ENCODE measurements at places on chromosomes 2 and 18.

GRCh38 chr18:55318951-55319441 is 269.0 kb downstream of the TCF4 start:
- no peak for DNase-seq

DNA sequence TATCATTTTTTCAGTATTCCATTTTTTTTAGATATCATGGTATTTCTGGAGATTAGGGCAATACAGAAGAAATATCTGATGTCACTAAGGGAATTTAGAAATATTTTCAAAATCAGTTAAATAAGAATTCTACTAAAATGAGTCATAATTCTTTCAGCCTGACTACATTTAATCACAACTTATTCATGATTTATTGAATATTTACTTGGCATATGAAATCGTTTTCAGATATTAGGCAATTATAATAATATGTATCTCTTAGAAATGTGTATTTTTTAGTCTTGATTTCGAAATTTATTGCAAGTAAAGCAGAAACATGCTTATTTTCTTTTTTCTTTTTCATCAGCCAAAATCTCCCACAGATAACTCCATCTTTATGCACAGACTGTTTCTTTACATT is 142.2 kb downstream of the CCDC102B start:
- no peak for DNase-seq

GRCh38 chr2:38406597-38407110 is 29.6 kb upstream of the ATL2 start:
- DNase-seq = no peak

DNA sequence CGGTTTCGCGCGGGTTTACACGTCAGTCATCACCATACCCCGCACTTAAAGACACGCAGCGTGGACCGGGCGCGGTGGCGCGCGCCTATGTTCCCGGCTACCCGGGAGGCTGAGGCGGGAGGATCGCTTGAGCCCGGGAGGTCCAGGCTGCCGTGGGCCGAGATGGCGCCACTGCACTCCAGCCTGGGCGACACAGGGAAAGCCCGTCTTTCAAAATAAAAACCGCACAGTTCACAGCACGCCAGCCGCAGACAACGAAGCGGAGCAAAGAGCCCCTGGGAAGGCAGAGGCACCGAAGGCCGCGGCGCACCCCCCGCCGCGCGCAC is 328 bp downstream of the DTYMK start:
- DNase-seq = no peak

DNA sequence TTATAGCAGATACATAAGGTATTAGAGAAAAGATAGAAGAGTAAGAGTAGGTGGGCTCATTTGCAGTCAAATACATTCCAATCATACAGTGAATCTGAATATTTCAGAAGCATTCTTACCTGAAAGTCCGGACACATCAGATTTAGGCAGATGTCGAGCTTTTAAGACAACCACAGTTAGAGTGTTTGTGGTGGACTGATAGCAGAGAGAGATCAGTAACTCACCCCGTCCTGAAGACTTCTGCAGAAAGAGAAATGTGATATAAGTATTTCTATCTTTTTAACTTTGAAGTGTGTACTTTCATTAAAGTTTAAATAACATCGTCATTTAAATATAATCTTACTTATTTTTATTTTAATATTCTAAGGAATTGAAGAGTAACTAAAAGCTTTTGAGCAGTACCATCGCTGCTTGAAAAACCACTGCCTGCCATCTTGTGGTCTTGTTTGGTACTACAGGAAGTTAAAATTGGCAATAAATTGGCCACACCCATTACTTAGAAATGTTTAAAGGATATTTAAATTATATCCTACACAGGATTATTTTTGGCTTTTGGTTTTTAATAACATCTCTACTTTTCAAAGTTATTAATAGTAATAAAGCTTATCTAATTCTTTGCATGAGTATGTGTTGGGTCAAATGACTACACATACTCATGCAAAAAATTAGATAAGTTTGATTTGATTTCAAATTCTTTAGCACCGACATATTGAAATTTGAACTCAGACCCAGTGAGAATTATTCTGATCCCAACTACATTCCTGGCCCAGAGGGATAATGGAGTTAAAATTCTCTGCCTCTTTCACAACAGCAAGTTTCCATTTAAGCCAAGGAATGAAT is 5.5 kb downstream of the SYT4 start:
- DNase-seq = peak; percentile 33

DNA sequence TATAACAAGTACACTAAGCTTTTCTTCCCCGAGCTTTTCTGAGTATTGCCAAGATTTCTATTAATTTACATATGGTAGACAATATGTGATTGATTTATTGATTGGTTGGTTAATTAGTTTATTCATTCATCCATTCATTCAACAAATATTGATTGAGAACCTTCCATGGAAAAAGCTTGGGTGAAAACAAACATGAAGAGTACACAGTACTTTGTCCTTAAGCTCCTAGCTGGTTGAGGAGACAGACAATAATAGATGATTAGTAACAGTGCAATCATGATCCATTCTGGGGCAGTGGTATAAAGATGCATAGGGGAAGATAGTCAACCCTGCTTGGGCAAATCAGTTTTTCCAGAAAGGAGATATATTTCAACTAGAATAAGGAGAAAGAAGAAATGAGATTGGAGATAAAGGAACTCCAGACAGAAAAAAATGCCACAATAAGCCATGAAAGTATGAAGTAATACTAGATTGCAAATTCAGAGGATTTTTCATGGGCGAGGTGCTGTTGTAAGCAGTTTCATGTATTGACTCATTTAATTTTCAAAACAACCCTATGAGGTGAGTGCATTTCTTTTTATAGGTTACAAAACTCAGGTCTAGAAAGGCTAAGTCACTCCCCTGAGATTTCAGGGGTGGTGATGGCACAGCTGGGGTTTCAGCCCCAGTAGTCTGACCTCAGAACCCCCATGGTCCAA is 129.5 kb downstream of the RND3 start:
- DNase-seq = no peak

GRCh38 chr2:85286918-85287317 is 40.9 kb downstream of the TGOLN2 start:
- DNase-seq = no peak

DNA sequence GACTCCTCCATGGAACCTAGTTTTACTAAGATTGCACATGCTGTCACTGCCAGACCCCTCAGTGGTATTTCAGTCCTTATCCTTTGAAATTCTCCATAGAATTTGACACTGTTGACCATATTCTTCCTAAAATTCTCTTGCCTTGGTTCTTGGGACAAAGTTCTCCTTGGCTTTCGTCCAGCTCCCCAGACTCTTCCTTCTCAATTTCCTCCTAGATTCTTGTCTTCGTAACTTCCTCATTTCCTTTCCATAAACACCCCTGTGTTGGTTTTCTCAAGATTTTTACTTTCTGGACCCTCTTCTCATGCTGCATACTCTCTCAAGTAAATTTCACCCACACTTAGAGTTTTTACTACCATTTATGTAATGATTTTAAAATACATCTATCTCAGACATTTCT is 96.6 kb upstream of the TWSG1 start:
- no peak for DNase-seq

- no peak for DNase-seq
Measured at GRCh38 chr2:202169131-202169530, 69.3 kb downstream of the SUMO1 start.

DNA sequence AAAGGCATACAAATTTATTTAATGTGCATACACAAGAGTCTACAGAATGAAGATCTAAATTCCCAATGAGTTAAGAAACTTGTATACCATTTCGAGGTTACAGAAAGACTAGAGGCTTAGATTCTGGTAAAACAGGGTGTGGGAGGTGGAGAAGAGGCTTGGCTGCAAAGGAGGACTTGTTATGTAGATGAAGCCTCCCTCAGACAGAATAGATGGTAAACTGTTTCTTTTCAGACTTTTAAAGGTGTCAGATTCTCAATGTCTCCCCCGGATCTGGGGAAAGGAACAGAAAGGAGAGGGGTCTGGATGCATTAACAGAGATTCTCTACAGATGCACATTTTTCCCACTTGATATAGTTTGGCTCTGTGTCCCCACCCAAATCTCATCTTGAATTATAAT is 126.0 kb downstream of the ST6GAL2 start:
- no peak for DNase-seq

GRCh38 chr2:119929537-119929936 is 83.3 kb upstream of the EPB41L5 start:
- peak; percentile 78 for DNase-seq
